Fibroblast of villous mesenchyme (primary cell): ENCODE measurements at places on chromosomes 13 and 19.
A peak's percentile ranks its signal among the peaks of the same experiment; 100 is the strongest.

DNA sequence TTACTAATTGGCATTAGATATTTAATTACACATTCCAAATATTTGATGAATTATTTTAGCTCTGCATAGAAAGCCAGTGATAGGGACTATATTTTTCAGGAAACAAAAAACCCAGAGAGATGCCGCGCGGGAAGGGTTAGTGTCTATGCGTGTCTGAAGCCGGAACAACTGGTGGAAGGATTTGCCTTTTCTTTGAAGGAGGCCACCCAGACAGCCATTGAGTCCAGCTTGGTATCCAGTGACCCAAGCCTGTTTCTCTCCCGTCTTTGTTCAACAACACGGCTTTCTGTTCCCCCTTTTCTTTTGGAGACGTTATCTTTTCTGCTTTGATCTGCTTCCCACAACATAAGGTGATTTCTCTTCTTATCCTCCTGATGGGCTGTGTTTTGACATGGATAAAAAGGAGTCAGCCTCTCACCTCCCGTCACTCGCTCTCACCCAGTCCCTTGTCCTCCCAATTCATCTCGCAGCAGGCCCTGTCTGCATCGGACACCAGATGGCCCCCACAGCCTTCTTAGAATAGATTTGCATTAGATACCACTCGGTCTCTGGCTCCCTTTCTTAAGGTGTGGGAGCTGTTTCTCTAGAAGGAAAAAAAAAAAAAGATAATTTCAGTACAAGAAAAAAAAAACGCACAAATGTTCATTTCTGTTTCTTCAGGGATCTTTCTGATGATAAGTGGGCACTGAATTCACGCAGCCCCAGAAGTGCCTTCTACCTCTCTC, 361.8 kb downstream of the ZNF536 start:
- DNase-seq = no peak

DNA sequence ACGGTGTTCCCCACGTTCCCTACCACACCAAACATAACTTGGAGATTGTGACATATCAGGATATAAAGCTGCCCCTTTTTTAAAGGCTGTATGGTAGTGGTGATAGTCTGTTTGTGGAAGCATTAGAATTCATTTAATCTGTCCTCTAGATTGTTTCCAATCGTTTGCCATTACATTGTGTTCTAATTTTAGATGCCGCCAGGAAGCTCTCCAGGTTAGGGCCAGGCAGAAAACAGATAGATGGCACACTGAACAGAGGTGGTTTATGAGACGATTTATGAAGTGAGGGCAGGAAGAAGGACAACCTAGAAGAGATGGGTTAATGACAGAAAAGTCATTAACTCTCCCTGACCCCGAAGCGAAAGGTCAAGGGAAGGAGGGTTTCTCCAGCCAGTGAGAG, 30.0 kb downstream of the ARHGEF7 start:
- no peak for DNase-seq

- peak; percentile 67 for DNase-seq
Observed at GRCh38 chr19:47790398-47790814, 11.9 kb downstream of the SELENOW start.

DNA sequence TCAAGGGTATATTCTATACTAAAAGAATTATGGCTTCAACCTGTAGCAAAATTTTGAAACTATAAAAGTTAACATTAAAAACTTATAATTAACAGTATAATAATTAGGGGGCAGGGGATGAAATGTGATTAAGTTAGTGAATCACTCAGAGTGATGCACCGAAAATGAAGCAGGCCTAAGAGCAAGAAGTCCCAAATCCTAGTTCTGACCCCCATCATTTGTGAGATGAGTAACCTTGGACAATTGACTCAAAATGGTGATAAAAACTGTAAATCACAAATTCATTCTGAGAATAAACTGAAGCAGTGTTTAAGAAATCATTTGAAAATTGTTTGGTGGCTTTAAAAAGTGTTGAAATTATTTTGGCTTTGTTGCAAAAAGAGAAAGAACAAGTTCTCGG, 56.8 kb downstream of the KLF12 start:
- DNase-seq = no peak

- DNase-seq = no peak
Observed at GRCh38 chr13:34335014-34336007, 517.4 kb downstream of the RFC3 start.

DNA sequence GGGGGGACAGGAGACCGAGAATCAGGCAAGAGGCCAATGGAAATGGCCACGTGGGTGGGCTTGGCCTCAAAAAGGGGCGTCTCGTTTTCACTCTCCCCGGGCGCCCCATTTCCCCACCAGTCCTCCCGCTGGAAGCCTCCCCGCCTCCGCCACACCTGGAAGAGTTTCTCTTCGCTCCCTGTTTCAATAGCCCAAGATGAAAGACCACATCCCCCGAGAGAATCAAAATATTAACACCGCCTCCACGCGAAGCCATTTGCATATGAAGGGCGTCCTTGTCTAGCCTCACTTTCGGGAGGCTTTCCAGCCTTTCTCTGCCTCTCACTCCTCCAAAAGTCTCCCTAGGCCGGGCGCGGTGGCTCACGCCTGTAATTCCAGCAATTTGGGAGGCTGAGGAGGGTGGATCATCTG, 691 bp upstream of the OLFM2 start:
- DNase-seq = no peak

DNA sequence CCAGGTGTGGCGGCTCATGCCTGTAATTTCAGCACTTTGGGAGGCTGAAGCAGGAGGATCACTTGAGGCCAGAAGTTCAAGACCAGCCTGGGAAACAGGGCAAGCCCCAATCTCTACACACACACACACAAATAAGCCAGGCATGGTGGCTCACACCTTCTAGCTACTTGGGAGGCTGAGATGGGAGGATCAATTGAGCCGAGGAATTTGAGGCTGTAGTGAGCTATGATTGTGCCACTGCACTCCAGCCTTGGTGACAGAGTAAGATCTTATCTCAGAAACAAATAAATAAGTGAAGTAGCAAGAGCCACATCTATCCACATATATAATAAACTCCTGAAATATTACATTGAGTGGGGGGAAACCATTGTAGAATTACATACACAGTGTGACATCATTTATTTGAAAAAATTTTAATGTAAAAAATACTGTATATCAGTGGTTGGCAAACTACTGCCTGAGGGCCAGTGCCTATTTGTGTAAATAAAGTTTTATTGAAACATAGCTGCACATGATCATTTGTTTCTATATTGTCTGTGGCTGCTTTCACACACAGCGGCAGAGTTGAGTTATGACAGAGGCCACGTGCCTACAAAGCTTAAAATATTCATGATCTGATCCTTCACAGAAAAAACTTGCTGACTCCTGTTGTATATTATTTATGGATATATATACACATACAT, 54.7 kb upstream of the ARHGEF7 start:
- no peak for DNase-seq

- no peak for DNase-seq
Observed at GRCh38 chr19:40411958-40412499, 1.1 kb downstream of the PRX start.

DNA sequence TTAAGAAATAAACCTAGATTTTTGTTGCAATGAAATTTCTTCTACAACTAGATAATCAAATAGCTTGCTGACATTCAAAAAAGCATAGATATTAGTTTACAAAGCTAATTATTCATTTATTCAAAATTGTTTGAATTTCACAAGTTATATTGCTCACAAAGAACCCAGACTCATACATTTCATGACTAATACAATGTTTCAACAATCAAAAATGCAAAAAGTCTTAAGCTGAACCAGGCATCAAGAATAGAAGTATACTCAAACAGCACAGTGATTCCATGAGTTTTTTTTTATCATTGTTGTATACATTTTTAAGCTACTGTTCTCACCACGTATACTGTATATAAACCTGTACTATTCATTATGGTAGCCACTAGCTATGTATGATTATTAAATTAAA, 51.0 kb downstream of the DIAPH3 start:
- DNase-seq = no peak

DNA sequence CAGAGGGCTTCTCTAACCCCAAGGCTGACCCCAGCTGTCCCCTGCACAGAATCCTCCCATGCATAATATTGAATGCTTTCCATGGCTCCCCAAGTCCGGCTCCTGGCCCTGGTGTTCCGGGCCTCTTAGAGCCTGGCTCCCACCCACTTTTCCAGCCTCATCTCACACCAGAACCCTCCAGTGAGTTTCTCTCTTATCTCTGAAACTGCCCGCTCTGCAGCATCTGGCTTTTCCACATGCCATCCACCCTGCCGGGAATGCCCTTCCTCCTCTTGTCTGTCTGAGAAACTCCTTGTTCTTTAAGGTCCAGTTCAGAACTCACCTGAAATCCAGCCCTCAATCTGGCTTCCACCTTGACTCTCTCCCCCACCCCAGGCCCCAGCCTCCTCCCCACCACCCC, 6.8 kb downstream of the SYNGR4 start:
- DNase-seq = no peak

DNA sequence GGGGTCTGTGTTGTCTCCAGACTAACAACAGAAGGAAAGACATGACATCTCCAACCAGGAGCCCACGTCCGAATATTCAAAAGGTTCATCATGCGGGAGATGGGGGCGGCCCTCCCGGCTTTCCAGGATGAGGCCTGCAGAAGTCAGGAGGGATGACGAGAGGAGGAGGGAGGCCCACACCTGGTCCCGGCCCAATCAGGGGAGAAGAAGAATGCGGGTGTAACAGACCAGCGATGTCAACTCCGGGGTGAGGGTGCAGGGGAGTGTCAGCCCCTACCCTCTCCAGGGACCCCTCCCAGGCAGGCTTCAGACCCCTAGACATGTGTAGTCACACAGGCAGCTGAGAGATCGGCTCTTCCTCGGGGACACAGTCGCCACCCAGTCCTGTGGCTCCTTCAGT, 275.3 kb upstream of the ZNF507 start:
- DNase-seq = no peak

GRCh38 chr19:612941-613340, 20.4 kb downstream of the POLRMT start:
- DNase-seq = no peak

GRCh38 chr13:95620825-95621498, 23.5 kb downstream of the DZIP1 start:
- no peak for DNase-seq

DNA sequence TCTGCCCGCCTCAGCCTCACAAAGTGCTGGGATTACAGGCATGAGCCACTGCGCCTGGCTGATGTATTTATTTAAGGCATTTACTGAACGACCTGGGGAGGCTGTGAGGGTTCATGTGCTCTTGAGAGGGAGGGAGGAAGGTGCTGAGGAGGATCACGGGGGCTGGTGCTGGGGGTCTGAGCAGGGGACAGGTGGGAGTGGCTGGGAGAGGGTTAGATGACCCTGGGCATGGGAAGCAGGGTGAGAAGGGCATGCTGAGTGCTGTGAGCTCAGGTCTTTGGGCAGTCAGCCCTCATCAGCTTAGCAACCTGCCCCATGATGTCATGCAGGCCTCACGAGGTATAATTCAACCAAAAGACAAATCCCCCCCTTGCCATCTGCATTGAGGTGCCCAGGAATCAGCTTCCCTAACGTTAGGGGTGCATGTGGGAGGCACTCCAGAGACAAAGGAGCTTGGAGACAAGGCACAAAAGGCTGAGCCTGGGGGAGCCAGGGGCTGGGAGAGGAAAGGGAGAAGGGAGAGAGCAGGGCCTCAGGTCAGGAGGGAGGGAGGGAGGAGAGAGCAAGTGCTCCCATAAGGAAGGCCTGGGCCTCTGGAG, 36.4 kb downstream of the SUGP2 start:
- no peak for DNase-seq

GRCh38 chr13:97515643-97516042, 81.7 kb downstream of the RAP2A start:
- no peak for DNase-seq

DNA sequence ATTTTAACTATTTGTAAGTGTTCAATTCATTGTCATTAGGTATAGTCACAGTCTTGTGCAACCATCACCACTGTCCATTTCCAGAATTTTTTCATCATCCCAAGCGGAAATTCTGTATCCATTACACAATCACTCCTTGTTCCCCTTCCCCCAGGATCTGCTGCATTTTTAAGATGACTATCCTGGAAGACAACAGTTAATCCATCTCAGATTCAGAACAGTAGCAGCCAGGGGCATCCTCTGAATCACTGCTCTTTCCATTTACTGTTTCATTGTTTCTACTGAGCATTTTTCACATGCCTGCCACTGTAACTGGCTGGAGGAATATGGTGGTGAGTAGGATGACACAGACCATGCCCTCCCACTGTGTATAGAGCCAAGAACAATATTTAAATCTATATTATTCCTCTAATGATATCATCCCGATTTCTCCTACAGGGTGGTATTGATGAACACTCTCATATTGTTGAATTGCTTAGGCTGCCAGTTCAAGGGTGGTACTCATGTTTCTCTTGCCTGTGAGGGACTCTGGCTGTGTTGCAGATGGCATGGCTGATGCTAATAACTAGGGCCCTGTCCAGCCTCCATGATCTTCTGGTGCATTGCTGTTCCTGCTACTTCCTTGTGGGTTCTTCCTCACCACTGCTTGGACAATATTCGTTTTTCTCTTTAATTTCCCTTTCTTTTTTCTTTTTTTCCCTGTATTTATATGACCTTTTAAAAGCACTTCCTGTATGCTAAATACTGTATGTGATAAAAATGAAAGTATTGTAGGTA, 59.0 kb downstream of the WDFY2 start:
- peak; percentile 87 for DNase-seq

DNA sequence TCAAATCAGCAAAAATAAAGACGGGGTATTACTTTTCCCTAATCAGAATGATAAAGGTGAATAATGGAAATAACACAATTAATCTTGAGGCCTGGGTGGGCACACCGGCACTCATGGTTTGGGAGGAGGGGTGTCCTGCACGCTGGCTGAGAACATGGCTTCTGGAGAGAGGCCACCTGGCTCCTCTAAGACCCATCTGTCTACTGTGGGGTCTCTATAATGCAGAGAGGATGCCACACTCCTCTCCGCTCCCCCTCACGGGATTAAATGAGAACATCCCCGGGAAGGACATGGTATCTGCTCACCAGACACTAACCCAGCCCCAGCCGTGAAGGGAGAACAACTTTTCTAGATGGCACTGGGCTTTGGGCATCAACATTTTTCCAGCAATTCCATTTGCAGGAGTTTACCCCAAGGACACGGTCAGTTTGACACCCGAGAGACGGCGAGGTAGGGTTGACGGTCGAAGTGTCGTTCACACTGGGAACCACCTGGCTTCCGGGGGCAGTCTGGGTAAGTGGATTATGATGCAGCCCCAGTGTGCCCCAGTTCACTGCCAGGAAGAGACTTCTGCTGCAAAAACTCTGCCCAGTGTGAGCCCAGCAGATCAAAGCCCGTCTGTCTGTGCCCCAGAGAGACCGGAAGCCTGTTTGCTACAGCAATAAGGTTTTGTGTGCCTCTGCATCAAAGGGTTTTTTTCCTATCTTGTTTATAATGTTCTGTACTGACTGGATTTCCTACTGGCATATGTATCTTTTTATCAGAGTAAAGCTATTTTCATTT, 56.6 kb downstream of the CEBPG start:
- DNase-seq = no peak
